Aorta (tissue), 5 donors: ENCODE measurements at places on chromosomes 2 and 18. TPM values are rescaled to one million over a fixed set of nuclear protein-coding genes. Genes with fewer than 3 reads are reported as not detected.

The PASK gene
- total RNA-seq, result 5.4 TPM

The STK11IP gene
- total RNA-seq, result 18.5 TPM

The MEP1B gene
- not detected for total RNA-seq

The SGPP2 gene
- total RNA-seq, result 0.54 TPM

The C1QL2 gene
- not detected for total RNA-seq

DNA sequence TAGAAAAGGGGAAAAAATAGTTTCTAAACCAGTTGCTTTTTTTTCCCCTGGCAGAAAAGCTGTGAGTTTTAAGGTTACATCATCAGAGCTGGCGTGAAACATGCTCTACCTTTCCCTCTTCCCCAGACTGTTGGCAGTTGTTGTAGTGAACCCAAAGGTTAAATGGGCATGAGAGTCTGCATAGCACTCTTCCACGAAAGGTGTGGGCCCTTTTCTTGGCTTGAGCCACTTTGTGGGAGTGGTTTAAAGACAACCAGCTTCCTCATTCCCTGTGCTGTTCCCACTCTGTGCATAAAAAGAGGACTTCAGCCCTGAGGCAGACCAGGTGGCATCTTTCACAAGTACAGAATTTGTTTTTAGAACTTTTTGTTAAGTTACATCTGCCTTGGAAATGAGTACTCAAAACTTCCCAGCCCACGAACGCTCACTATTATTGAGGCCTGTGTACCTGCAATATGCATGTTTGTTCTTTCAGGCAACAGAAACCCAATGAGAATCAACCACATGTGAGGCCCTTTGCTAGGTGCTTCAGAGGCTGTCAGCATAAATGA lies 243.8 kb downstream of the BABAM2 start:
- no peak overlapping the region for H3K4me3 ChIP-seq
- no peaks in the 10 kb centered on the region for H3K36me3 ChIP-seq
- no peaks in the 10 kb centered on the region for H3K4me1 ChIP-seq
- H3K27ac ChIP-seq, result no peak overlapping the region
- H3K27me3 ChIP-seq, result no peaks in the 10 kb centered on the region

DNA sequence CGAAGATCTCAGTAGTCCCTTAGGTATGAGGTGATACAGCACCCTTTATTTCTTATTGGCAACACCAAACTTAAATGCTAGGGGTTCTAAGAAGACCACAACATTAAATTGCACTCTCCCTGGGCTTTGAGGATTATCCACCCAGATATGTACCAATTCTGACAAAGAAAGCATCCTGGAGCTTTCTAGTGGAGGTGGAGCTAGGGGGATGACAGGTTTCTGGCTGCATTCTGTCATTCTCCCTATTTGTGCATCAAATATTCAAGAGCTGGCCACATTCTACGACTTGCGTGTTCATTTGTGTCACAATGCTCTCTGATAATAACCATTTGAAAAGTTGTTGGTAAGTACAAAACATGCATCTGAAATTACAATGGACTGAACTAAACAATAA lies 111.1 kb downstream of the CDH2 start:
- H3K4me1 ChIP-seq, result peaks cover 3% of the 10 kb centered on the region
- H3K27ac ChIP-seq, result no peak overlapping the region
- no peak overlapping the region for H3K4me3 ChIP-seq

- DNase-seq, result no peak
- no peaks in the 10 kb centered on the region for H3K36me3 ChIP-seq
- no peak overlapping the region for H3K4me3 ChIP-seq
- H3K27me3 ChIP-seq, result no peaks in the 10 kb centered on the region
Measured at GRCh38 chr2:80496346-80496745, 191.8 kb upstream of the LRRTM1 start.

GRCh38 chr2:149724091-149724490 lies 136.5 kb upstream of the MMADHC start:
- no peak for DNase-seq
- H3K4me3 ChIP-seq, result no peak overlapping the region
- no peaks in the 10 kb centered on the region for H3K4me1 ChIP-seq
- no peaks in the 10 kb centered on the region for H3K36me3 ChIP-seq
- no peak overlapping the region for H3K27ac ChIP-seq

DNA sequence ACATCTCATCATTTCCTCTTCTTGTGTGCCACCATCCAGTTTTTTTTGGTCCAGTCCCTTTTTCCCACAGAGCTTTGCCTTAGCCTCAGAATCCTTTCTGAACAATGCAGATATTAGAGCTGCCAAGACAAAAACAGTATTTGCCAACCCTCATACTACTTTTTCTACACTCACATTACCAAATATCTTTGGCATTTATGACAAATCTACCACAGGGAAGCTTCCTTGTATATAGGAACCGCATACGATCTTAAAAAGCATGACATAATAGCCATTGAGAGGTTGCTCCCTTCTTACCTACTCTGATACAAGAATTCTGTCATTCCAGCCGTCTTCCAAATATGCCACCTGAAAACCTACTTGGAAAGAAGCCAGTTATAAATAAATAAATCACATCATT lies 9.4 kb downstream of the ZNF24 start:
- peaks cover 2% of the 10 kb centered on the region for H3K4me1 ChIP-seq
- no peaks in the 10 kb centered on the region for H3K27me3 ChIP-seq
- peaks cover 16% of the 10 kb centered on the region for H3K36me3 ChIP-seq
- DNase-seq, result no peak
